ENCODE measurements at places on chromosomes 4 and X.

GRCh38 chrX:119036107-119037029 is 36.4 kb upstream of the CT47C1 start:
- DNase-seq = no peak

DNA sequence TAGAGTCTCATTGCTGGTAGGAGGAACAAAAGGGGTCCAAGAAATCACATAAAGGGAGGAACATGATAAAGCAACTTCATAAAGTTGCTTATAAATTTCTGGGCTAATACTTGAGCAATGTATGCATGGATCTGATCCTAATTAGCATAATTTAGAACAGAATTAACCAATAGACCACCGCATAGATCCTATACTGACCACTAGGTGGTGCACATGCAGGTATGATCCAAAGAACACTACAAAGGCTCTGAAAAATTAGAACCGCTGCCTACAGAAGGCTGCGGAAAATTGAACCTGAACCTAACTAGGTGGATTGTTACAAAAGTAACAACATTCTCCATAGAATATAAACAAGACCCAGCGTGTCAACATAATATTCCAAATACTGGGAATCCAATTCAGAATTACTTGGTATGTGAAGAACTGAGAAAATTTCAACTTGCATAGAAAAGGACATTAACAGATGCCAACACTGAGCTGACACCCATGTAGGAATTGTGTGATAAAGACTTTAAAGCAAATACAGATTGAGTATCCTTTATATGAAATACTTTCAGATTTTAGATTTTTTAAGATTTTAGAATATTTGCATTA is 23.3 kb downstream of the BRCC3 start:
- no peak for DNase-seq

GRCh38 chr4:189516902-189517301 is 423.8 kb upstream of the FRG1 start:
- no peak for DNase-seq

DNA sequence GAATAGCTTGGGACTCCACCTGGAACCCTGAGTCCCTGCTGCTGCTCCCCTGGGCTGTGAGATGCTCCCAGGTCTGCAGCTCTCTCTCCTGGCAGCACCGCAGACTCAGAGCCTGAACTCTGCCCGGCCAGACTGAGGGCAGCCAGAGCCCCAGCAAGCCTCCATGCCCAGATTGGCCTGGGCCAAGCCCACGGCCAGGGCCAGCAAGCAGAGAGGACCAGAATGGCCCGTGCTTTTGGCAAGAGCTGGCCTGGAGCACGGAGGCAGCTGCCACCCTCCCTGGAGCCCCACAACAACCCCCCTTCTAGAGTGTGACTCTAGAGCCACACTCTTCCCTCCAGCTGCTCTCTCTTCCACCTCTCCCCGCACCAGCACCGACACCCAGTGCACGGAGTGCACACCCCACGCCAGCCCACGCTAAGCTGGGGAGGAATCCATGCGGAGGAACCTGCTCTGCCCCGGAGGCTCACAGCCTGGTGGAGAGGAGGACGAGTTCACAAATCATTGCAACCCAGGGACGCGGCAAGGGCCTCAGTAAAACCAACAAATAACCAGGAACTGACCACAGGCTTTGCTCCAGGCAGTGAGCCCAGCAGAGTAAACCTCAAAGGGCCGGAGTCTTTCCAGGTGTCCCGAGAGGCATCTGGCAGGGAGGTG is 110.3 kb downstream of the HMX1 start:
- no peak for DNase-seq

- DNase-seq = no peak
These were observed 5.9 kb downstream of the RTL3 start for GRCh38 chrX:78653118-78653822.

DNA sequence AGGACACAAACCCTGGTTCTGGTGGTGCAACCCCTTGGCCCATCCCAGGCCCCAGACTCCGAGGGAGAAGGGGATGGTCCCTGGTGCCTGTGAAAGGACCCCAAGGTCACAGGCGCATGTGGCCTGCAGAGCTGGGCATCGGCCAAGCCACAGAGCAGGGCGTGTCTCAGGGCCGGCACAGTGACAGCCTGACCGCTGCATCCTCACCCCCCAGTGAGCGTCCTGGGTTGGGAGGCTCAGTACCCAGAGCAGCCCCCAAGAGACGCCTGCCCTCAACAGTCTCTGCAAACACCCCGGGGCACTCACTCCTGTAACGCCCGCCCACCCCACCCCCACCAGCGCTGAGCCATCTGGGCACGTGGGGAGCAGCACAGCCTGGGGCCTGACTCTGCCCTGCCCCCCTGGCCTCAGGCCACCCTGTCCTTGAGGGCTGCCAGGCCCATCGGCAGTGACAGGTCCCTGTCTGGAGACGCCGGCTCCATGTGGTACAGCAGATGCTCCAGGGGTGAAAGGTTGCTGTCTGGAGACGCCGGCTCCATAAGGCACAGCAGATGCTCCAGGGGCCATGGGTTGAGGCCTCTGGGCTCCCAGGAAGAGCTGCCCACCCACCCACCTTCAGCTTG is 24.5 kb upstream of the CPLX1 start:
- no peak for DNase-seq

- DNase-seq = no peak
These were observed at the start of gene ADH6 for GRCh38 chr4:99219072-99219471. ADH6 (minus strand) TSS chr4:99219246; CDS start chr4:99219152, 94 bp downstream.

GRCh38 chrX:122026665-122027064 is 979.3 kb downstream of the GLUD2 start:
- no peak for DNase-seq

DNA sequence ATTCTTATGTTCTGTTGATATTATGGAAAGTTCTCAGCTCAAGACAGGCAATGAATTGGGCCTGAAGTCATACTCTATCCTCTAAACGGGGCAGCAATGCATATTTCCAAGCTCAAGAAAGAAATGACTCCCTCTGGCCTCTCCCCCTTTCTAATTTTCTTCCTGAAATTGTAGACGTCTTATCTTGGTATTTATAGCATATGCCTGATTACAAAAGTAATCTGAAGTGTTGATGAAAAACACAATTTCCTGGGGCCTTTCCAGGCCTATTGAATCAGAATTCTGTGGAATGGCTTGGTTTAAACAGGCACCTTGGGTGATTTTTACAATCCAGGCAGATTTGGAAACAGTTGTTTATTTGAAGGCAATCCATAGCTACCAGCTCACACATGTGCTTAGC is 21.4 kb upstream of the PGRMC2 start:
- DNase-seq = no peak

- DNase-seq = no peak
These were observed 16.2 kb upstream of the SGMS2 start for GRCh38 chr4:107808572-107808971.

- DNase-seq = no peak
These were observed 2.0 kb upstream of the SOD3 start for GRCh38 chr4:24793219-24794005.

- no peak for DNase-seq
These were observed 3.9 kb upstream of the TMPRSS11B start for GRCh38 chr4:68249434-68249833.

DNA sequence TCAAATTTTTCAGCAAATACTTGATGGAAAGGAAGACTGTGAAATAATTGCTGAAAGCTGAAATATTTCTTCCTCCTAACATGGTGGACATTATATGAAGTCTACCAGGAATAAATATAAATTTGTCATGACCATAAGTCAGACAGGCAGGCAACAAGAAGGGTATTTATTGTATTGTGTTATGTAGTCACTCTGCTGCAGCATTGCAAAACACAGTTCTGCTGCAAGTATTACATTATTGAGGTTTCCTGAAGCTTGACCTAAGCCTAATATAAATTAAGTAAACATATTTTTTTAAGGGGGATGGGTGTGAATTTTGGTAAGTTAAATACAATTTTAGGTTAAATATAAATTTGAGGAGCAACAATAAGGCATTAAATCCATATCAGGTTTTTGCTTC is 60.2 kb upstream of the MAOA start:
- DNase-seq = no peak

GRCh38 chr4:159173886-159174285 is 71.0 kb downstream of the RAPGEF2 start:
- no peak for DNase-seq

DNA sequence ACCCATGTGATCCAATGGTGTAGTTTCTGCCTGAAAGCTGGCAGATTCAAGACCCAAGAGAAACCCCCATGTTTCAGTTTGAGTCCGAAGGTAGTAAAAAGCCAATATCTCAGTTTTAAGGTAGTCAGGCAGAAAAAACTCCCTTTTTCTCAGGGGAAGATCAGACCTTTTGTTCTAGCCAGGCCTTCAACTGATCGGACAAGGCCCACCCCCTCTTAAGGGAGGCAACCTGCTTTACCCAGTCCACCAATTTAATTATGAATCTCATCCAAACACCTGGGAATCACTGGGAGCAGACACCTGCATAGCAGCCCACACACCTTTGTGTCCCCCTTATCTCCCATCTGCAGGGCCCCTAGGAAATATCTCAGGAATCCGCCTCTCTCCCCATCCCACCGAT is 322.0 kb downstream of the STK32B start:
- DNase-seq = no peak

DNA sequence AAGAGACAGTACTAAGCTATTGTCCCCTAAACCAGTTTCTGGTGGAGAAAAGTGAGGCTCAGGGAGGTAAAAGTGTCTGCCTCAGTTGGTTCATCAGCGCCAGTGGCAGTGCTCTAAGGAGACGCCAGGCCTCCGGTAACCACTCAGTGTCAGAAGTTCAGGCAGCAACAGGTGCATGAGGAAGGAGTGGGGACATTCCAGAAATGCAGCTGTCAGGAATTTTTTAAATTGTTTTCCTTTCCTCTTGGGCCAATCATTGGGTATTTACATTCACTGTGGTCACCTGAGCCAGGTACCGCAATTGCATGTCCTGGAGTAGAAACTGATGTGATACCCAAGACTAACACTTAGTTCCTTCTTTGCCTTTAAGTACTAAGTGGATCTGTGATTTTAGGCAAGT is 40.2 kb upstream of the HS3ST1 start:
- DNase-seq = no peak

DNA sequence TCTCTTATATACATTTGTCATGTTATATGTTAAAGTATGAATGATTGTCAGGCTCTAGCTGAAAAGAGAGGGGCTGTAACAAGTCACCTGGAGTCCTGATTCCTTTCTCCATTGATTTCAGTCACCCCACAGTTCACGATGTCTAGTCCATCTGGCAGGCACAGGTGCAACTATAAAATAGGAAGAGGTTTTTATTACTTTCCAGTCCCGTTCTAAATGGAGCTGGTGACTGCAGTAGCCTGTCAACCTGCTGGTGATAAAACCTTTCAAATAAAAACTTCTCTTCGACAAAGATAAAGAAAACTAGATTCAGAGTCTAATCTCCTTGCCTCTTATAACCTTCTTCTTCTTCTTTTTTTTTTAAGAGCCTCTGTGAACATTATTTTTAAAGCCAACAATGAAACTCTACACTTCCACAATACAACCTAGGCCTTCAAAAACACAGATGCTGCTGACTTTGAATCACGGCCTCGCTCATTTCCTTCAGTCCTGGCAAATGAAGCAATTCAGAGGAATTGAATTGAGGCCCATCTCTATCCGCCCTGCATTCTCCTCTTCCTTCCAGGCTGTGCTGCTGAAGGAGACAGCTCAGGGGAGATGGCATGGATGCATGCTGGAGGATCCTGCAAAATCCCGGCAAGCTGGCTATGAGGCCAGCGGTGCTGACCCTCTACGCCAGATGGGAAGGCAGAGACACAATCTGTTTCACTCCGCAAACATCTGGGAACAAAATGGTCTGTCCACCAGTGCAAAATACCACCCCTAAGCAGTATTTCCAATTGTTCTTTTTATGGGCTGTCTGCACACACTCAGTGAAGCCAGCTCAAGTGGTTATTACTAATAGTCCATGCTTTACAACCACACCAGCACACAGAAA is 27.3 kb upstream of the CDKN2AIP start:
- no peak for DNase-seq

DNA sequence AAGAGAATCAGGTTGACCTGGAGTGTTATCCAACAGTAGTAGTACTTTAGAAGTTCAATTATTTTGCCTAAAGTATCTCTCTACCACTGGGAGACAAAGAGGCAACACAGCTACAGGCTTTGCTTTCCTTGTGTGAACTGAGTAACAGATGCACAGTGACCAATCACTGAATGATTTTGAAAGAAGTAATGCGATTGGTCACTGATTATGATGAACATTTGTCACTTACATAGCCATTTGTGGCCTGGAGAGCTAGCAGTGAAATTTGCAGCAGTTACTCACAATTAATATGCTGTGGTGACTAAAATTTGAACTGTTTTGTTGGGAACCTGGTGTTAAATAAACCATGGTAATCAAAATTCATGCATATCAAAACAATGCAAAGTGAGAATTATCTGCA is 508.7 kb upstream of the DIPK2B start:
- DNase-seq = no peak

GRCh38 chr4:7007142-7007907 is 35.8 kb upstream of the TADA2B start:
- no peak for DNase-seq

- DNase-seq = no peak
These were observed 19.1 kb upstream of the ZXDA start for GRCh38 chrX:57929373-57929772.

- no peak for DNase-seq
These were observed 7.1 kb downstream of the ANKRD50 start for GRCh38 chr4:124705393-124705792.

GRCh38 chrX:104921584-104922205 is 298.8 kb downstream of the TEX13A start:
- DNase-seq = no peak

- DNase-seq = no peak
These were observed 106.0 kb downstream of the ADRA2C start for GRCh38 chr4:3871881-3872833.

- no peak for DNase-seq
These were observed 70.5 kb upstream of the COX18 start for GRCh38 chr4:73139991-73140390.

- DNase-seq = no peak
These were observed 289.7 kb downstream of the STK32B start for GRCh38 chr4:5340991-5341451.

DNA sequence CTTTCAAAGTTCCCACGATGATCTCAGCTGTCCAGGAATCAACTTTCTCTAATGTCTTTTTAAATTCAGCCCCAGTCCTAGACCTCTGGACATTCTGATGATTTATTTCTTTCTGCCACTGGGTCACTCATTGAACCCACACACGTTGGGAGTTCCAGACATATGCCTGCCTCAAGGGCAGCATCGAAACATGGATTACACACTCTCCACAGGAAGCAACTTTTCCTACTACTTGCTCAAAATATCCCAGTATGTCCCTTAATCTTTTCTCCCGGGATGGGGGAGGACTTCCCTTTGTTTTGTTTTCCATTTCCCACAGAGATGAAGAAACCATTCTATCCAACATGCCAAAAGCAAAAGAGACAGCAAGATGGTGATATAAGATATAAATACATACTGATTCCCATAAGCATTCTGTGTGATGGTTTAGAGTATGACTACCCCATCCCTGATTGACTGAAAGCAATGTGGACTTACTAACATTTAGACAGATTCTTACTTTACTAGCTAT is 79.8 kb upstream of the PPARGC1A start:
- DNase-seq = no peak
